ENCODE measurements at places on chromosomes 3 and 15.

DNA sequence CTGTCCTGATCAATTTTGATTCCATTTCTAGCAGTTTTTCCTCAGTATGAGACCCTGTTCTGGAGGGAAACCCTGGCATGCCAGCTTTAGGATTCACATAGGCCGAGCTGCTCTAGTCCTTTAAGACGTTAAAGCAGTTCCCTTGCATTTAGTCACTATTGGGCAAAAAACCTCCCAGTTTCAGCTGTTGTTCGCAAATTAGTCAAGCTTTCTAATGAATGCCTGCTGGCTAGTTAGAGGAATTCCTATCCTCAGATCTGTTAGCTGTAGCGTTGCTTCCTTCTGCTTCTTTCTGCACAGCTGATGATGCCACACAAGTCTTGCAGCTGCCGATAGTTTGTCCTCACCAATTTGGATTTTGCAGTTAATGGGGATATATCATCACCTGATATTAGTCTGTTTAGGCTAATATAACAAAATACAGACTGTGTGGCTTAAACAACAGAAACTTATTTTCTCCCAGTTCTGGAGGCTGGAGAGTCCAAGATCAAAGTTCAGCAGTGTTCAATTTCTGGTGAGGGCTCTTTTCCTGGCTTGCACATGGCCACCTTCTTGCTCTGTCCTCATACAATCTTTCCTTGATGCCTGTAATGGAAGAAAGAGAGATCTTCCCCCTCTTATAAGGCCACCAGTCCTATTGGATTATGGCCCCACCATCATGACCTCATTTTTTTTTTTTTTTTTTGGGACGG is 7.5 kb upstream of the UBL7 start:
- no peak for DNase-seq

GRCh38 chr15:31163769-31164572 is 62.4 kb upstream of the TRPM1 start:
- DNase-seq = no peak

DNA sequence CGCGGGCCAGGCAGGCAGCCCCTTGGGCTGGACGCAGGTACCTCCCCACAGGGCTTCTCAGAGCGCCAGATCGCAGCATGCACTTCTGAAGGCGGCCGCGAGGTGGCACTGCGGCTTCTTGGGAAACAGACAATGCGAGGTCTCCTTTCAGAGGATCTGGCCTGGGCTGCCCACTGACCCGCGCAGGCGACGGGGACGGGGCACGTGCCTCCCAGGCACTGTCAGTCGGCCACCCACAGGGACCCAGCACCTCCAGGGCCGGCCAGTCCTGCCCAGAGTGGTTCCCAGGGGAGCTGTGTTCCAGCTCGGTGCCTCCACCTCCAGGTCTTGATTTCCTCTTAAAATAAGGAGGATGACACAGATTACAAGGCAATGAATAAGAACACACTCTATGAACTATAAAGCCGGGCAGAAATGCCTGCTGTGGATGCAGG is 24.4 kb upstream of the TXNRD3 start:
- DNase-seq = peak; percentile 91

GRCh38 chr3:151400341-151400740 is 15.8 kb upstream of the P2RY12 start:
- no peak for DNase-seq

- no peak for DNase-seq
These were observed 759.9 kb upstream of the ALCAM start for GRCh38 chr3:104606812-104607211.

- no peak for DNase-seq
These were observed 51.4 kb downstream of the PLAAT1 start for GRCh38 chr3:193292386-193292785.
